ENCODE measurements at places on chromosomes 2 and 18.

- no peak for DNase-seq
Observed at GRCh38 chr2:97913846-97914245, 81.9 kb downstream of the TMEM131 start.

DNA sequence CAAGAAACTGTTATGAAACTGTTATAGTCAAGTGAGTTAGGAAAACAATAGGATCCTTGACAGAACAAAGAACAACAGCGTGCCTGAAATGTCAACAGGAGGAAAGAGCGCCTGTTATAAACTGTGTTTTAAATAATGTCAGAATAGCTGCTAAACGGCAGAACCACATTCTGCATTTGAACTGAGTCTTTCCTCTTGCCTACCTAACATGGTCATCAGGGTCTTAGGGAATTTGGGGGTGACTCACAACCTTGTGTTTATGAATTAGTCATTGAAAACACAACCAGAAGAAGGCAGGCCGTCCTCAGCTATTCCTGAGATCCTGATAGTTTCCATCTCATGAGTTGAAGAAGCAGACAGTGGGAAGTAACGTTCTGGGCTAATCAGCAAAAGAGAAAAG is 222.0 kb upstream of the FN1 start:
- DNase-seq, result no peak

- no peak for DNase-seq
Observed at GRCh38 chr18:35526495-35527059, 28.8 kb upstream of the INO80C start.

DNA sequence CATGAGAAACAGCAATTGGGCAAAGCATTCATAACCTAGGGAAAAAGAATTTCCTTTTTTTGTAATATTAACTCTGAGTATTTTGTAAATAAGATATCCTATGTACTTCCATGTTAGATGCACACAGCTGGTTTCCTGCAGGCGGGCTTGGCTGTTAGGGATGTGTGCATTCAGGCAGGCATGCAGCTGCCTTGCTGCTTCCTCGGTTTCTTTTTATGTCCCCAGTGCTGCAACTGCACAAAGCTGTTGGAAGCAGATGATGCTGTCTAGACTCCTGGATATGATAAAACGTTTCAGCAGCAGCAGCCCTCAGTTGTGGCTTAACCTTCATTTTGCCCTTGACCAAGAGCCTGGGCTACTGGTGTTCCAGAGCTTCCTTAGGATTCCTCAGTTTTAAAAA is 89.4 kb upstream of the EML6 start:
- DNase-seq, result no peak

DNA sequence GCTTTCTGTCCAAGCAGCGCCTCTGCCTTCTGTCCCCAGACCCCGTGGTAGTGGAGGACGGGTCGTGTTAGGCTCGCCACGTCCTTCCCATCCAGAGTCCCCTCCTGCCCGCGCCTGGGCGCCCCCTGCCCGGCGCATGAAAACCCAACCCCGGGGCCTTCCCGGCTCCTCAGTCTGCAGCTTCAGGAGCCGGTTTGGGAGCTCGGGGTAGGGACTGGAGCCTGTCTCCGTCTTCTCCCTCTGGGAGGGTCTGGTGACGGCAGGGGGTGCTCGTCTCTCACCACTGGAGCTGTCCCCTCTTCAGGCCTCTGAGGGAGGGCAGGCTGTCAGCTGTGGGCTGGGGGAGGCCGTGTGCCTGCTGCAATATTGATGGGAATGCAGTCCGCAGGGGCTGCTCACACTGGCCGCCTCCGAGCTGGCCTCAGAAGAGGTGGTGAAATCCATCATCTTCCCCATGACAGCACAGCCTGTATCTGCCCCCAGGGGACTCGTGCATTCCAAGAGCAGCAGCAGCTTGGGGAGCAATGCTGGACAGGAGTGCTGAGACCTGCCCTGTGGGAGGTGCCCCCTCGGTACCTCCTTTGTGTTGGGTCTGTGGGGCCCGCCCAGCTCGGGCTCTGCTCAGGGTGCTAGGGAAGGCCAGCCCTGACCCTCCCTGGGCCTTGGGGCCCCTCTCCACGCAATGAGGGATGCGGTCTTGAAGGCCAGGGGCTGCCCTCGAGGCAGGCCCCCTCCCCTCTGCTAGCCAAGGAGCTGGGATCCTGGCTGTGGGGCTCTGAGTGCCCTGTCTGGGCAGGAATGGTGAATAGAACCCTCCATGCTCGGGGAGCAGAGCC is 17.8 kb upstream of the KLHL30 start:
- DNase-seq, result no peak

GRCh38 chr18:6920099-6920955 is 190.8 kb downstream of the ARHGAP28 start:
- no peak for DNase-seq

DNA sequence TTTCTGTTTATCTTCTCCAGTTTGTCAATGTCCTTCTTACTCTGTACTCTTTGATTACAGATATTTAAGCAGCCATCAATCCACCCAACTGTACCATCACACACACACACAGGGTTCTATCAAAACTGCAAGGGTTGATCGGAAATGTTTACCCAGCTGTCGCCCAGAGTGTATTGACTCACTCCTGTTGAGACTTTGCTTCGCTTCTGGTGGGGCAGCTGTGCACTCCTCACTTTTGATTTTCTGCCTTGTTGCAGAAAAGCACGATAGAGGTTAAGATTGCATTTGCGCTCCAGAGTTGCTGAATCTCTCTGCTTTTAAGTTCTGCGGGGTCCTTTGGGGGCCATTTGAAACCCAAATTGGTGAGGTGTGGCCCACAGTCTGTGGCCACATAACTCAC is 216.2 kb downstream of the SETBP1 start:
- DNase-seq, result no peak

DNA sequence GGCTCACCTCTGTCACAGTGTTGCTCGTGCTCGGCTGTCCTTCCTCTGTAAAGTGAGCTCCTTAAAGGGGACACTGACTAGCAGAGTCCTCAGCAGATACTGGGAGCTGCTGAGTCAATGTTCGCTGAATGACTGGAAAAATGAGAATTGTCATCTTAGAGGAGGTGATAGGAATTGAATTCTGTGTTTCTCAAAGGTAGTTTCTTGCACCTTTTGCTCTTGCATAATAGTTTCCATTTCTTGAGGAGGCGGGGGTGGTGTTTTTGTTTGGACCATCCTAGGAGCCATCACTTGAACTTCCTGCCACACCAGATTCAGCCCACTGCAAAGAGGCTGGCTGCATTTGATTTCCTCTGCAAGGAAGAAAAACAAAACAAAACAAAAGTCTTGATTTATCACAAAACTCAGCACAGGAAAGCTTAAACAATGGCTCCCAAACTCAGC is 11.4 kb upstream of the RFX8 start:
- DNase-seq, result peak; percentile 18

DNA sequence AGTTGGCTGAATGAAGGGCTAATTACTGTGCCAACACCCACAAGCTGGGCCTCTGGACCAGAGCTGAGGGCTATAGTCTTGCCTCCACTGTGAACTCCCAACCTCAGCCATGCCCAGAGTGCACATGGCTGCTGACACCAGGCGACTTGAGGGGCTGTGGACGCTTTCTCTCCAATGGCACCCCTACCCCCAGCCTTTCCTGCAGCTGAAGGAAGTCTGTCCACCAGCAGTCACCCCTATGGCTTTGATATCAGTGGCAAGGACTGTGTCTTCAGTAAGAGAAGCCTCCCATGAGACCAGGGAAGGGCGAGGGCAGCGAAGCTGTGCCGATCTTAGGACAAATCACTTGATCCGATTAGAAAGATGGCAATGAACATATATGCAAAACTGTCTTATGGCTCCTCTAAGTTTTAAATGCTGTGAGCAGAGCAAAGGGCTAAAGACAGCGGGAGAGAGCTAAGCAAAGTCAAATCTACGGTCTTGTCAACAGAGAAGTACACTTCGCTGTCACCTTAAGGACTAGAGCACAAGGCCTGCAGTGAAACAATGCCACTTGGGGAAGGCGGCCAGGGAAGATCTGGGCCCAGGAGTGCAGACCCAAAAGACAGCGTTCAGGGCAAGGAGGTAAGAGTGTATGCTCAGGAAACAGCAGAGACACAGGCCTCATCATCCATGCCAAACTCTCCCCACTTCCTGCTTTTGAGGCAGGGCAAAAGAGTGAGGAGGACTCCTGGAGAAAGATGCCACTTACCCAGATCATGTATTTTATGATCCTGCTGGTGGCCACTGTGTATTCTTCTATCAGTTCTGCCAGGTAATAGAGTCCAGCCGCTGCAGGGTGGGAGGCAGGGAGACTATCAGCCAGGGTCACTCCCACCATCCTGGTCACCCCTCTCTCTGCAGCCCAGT is 1.5 kb downstream of the TEX261 start:
- no peak for DNase-seq

DNA sequence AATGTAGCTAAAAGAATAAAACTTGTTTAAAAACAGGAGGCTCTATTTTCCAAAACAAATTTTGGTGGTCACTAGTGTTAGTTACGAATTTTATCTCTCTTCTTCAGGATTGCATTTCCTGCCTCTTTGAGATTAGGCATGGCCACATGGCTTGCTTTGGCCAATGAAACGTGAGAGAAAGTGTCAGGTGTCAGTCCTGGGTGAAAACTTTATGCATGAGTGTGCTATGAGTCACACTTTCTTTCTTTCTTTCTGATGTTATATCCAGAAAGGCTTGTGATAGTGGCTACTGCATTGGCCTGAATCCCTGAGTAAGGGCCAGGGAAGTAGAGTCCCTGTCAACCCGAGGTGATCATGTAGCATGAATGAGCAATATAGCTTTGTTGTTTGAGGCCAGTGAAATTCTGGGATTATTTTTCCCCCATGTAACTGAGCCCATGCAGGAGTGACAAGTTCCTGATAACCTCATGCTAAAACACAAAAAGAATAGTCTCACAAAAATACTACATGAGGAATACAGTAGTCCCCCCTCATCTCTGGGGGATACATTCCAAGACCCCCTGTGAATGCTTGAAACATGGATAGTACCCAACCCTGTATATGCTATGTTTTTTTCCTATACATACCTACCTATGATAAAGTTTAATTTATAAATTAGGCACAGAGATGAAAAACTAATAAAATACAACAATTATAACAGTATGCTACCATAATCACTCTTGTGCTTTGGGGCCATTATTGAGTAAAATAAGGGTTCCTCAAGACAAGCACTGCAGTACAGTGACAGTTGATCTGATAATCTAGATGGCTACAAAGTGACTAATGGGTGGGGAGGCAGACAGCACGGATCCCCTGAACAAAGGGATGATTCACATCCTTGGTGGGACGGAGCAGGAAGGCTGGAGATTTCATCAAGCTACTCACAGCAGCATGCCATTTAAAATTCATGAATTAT is 109.5 kb downstream of the CDC42EP3 start:
- no peak for DNase-seq

GRCh38 chr2:5695654-5696403 is 3.6 kb downstream of the SOX11 start:
- no peak for DNase-seq

- no peak for DNase-seq
Observed at GRCh38 chr2:49371128-49371701, 216.9 kb upstream of the FSHR start.

DNA sequence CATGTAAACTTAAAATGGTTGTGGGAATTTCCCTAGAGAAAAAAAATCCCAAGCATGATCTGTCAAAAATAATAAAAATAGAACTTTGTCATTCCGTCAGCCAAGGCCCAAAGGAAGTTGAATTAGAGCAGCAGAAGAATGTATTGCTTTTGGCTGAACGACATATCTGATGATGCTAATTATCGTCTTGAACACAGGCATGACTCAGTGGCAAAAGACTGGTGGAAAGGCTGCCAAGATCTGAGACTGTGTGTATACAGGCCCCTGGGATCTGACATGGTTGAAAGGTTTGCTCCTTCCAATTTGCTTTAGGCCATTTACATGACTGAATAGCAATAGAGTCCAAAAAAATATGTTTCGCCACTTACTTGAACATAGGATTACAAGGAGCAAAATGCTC is 1057.1 kb upstream of the CRIM1 start:
- DNase-seq, result no peak

GRCh38 chr2:45799679-45800381 is 148.4 kb downstream of the PRKCE start:
- no peak for DNase-seq

DNA sequence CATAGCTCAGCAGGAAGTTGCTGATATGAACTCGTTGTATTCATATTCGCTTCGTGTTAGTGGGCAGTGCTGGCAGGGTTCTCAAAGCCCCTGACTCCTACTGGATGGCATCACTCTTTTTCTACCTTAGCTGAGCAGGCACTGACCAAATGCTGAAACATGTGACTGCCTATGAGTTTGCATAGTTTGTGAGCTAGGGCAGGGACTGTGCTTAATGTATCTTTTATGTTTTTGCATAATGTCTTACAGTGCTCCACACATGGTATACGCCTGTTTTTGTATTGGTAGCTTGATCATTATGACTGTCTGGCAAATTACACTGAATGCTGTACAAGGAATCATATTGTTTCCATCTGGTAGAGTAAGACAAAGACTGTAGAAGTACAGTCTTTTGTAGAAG is 305.3 kb downstream of the PARD3B start:
- DNase-seq, result no peak

GRCh38 chr2:238237431-238238135 is 2.3 kb downstream of the HES6 start:
- DNase-seq, result no peak

DNA sequence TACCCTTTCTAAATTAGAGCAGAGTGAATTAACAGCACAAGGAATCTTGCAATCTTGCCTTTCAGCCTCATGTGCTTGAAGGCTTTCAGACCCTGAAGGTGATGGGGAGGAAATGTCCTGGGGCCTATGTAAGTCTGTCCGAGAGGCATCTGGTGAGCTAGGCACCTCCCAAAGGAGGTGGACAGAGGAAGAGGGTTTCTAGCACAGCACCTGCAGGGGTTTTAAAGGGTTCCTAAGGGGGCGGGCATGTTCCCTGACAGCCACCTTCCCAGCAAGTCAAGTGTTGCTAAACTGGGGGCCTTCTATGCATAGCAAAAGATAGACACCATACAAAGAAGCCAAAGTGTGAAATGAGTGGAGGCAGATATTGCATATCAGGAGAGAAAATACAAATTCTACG is 88.5 kb downstream of the CDH2 start:
- no peak for DNase-seq

- no peak for DNase-seq
Observed at GRCh38 chr18:3119401-3120341, 100.1 kb downstream of the MYOM1 start.

DNA sequence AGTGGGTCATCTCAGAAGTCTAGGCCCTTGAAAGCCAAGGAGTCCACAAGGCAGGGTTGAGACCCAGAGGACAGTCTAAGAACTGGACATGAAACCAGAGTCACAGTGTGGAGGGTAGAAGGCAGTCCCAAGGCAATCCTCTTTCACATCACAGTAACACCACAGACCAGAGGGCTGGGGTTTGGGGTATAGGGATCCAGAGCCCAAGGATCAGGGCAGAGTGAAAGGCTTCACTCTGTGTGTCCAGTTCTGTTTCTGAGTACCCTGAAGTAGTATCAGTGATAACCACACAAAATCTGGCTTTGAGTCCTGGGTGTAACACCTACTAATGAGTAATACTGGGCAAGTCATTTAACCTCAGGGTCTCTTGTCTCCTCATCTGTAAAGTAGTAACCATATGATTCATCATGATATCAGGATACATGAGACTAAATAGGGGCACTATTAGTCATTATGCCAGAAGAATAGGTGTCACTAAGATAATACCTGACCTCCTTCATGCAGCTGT is 91.0 kb downstream of the ICA1L start:
- DNase-seq, result no peak

GRCh38 chr2:219205165-219205538 is 1.4 kb upstream of the ZFAND2B start:
- no peak for DNase-seq
